GOT3 (cell line): ENCODE measurements at places on chromosomes 13 and 19.

GRCh38 chr13:76836311-76836710, 49.9 kb downstream of the KCTD12 start:
- DNase-seq: no peak

DNA sequence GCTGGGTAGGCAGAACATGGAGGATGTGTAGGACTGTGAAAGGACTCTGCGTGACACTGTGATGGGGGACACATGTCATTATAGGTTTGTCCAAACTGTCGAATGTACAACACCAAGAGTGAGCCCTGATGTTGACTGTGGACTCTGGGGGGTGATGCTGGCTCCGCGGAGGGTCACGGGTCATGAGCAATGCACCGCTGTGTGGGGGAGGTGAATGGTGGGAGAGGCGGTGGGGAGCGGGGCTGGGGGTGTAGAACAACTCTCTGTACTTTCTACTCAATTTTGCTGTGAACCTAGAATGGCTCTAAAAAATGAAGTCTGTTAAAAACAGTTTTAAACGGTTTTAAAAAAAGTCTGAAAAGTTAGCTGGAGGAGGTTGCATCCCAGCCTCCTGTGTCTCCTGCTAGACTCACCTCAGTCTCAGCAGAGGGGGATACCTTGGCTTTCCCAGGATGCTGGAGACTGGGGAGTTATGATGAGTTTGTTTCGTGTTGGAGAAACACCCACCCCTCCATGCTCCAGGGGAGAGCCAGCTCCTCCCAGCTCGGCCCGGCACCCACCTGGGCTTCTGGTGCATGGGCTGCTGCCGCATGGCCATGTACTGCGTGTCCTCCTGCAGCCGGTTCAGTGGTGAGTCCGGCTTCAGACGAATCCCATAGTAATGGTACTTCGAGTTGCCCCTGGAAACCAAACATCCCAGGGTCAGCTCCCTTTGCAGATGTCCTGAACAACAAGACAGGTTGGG, 34.7 kb upstream of the RANBP3 start:
- no peak for DNase-seq

DNA sequence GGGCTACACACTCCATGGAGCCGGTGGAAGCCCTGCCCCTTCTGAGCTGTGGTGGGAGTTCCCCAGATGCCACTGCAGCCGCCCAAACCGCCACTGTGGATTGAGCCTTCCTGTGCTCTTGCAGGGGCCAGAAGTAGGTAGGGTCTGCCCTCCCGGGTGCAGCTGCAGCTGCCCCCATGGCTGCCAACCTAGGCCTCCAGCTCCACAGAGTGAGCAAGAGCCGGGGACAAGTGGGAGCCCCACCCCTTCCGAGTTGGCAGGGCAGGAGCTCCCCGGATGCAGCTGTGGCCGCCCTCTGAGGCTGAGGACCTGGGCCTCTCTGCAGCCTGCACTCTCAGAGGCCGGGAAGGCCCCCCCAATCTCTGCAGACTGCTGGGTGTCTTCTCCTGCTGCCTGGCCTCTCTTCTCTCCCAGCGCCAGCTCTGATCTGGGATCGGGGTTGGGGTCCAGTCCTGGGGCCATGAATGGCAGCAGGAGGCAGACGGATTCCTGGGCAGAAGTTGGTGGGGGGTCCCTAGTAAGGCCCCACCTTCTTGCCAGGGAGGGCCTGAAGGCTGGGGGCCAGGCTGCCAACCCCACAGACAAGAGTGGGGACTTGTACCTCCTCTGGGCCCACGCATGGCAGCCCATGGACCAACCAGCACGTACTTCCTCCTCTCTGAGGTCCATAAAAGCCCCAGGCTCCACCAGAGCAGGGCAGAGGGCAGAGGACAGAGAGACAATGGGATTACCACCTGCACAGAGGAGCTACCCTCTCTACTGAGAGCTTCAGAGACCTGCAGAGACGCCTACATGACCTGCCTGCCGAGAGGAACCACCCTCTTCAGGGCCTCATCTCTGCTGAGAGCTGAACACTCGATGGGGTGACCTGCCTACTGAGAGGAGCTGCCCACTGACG, 28.9 kb downstream of the AP2S1 start:
- no peak for DNase-seq

- DNase-seq: no peak
Observed at GRCh38 chr19:18023622-18024251, 15.8 kb downstream of the ARRDC2 start.

DNA sequence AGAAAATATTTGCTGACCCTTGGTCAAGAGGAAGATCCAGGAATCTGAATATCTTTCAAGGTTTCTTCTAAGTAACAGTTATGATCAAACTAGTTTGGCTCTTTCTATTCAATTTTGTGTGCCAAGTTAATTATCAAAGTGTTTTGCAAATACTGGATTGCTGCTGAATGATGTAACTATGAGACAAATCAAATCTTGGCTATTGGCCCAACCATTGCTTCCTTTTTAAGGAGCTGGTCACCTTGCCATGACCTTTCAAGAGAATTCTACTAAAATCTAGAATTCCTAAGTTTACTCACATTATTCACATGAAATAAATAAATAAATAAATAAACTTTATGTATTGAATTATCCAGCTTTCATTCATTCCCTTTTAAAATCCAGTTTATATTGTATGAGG, 371.8 kb downstream of the SLITRK6 start:
- no peak for DNase-seq
